ENCODE measurements at places on chromosomes 5 and 9. TPM values are rescaled to one million over a fixed set of nuclear protein-coding genes. Genes with fewer than 3 reads are reported as not detected.

Gene CD14
- 12.9 TPM for total RNA-seq

Gene C9orf43
- total RNA-seq, result 0.69 TPM

Gene PDZD2
- 30.0 TPM for total RNA-seq

Gene SLC25A2
- 0.23 TPM for total RNA-seq

Gene KIF4B
- total RNA-seq, result 0.46 TPM

Gene PCDHA2
- total RNA-seq, result 10.4 TPM

Gene GLRA1
- 5.5 TPM for total RNA-seq

Gene SPINK7
- not detected for total RNA-seq

Gene IQGAP2
- 21.2 TPM for total RNA-seq

Gene PCYOX1L
- 13.6 TPM for total RNA-seq

Gene RAB3C
- 230 TPM for total RNA-seq

Gene IL9
- not detected for total RNA-seq

Gene PCSK1
- 19.1 TPM for total RNA-seq

Gene IGFBPL1
- 38.3 TPM for total RNA-seq

Gene INSL4
- not detected for total RNA-seq
